ENCODE measurements at places on chromosomes 6 and 20.

- no peak for DNase-seq
Observed at GRCh38 chr6:111970426-111970825, 83.5 kb upstream of the CCN6 start.

GRCh38 chr6:138264372-138264880, 46.1 kb upstream of the PBOV1 start:
- DNase-seq, result no peak

- no peak for DNase-seq
Observed at GRCh38 chr20:33811776-33812151, 616 bp downstream of the CHMP4B start.

GRCh38 chr6:170545405-170545804, 7.7 kb downstream of the PSMB1 start:
- no peak for DNase-seq

GRCh38 chr6:153625089-153625488, 414.0 kb upstream of the OPRM1 start:
- no peak for DNase-seq

DNA sequence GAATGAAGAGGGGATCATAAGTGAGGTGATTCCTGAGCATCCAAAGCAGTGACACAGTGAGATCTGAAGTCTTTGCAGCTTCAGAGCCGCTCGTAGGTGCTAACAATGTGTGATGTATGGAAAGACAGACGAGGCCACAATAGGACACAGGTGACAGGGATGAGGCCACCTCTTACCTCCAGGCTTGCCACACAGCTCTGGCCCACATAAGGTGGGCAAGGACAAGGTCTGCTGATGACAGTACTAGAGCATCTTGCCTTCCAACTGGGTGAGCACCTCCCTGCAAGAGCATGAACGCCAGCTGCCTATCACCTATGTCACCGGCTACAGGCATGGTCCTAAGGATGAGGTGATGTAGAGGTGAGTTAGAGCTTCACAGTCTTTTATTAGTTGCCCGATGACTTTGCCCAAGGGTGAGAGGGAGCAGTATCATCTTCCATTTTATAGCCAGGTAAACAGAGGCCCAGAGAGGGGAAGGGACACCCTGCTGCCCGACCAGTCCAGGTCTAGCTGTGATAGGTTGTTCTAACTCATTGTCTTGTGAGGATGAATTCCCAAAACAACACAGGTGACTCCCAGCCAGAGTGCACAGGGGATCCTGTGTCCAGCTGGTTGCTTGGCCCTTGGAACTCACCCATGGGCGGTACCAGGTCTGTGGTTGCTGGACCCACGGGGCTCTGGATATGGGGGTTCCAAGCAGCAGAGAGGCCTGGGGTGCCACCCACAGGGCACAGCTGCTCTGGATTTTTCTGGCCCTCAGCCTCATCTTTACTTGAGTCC, 6.2 kb upstream of the TGM6 start:
- DNase-seq, result no peak

DNA sequence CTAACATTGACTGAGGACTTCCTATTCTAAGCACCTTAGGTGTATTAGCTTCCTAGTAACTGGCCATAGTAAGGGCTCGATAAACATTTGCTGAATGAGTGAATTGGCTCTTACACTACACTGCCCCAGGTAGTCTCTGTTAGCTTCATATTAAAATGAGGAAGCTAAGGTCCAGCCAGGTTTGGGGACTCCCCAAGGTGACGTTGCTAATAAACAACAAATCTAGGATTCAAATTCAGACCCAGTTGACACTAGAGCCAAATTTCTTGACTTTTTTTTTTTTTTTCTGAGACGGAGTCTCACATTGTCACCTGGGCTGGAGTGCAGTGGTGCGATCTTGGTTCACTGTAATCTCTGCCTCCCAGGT, 16.2 kb downstream of the ARHGAP40 start:
- no peak for DNase-seq

DNA sequence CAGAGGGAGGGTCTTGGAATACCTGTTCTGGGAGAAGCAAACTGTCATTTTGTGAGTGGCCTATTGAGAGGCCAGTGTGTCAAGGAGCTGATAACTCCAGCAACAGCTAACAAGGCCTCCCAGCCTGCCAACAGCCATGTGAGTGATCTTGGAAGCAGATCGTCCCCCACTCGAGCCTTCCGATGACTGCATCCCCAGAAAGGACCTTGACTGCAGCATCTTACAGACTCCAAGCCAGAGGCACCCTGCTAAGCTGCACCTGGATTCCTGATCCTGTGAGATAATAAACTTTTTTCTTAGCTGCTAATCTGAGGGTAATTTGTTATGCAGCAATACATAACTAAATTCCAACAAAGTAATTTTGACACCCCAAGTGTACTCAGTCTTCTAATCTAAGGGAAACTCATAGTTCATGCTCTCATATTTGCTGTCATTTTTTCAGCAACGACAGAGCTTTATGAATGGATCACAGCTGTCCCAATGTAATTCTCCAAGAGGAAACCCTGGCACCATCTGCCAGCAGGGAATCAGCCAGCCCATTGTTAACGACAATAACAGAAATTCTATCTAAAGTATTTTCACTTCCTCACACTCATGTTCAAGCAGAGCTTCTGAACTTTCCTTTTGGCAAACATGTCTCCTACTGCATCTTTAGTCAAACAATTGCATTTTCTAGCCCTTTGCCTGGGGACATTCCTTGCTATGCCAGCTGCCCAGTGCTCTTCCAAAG, 470.2 kb upstream of the BTBD3 start:
- DNase-seq, result no peak

DNA sequence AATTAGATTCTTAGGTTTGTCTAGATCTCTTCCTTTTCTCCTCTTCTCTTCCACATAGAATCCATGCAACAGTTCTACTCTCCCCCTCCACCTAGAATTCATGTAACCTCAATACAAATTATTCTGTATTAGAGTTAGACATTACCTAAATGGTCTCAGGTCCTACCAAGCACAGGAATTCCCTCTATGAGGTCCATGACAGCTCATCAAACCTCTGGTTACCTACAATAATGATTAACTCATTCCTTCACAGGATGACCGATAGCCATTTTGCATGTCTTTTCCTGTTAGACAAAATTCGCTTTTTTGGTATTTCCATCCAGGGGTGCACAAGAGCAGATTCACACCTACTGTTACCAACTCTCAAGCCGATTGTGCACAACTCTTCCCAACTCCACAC, 27.4 kb upstream of the BMP2 start:
- DNase-seq, result no peak

DNA sequence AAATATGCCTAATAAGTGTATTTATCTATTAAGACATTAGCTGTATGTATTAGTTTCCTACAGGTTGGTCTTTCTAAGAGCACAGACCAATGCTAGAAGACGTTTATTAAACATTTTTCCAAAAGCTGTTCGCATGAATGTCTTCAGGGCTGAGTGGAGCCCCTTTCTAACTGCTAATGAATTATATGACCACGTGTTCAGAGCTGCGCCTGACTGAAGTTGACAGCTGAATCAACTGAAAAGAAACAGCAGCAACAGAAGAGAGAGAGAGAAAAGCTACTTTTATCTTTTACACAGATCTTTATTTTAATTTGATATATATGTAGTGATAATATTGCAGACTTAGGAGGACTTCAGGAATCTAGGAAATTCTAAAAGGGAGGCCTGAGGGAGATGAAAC, 75.2 kb upstream of the ARID1B start:
- no peak for DNase-seq

- DNase-seq, result no peak
Observed at GRCh38 chr20:44862286-44862685, 23.2 kb upstream of the YWHAB start.

DNA sequence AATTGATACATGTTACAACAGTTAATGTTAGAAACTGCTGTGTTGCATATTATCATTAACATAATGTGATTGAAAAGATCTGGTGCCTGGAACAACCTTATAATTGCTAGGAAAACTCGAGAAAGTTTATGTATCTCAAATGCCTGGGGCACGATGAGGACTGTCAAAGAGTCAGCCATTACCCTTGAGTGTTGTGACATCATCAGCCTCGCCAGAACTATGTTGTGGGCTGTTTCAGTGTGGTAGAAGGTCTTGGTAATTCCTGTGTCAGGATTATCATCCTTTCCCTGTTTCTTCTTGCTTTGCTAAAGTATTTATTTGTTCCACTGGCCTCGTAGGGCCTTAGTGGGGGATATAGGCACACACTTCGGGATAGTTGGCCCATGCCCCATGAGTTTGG, 185.1 kb downstream of the DTNBP1 start:
- no peak for DNase-seq

- no peak for DNase-seq
Observed at GRCh38 chr6:128124713-128125112, 223.9 kb upstream of the THEMIS start.

DNA sequence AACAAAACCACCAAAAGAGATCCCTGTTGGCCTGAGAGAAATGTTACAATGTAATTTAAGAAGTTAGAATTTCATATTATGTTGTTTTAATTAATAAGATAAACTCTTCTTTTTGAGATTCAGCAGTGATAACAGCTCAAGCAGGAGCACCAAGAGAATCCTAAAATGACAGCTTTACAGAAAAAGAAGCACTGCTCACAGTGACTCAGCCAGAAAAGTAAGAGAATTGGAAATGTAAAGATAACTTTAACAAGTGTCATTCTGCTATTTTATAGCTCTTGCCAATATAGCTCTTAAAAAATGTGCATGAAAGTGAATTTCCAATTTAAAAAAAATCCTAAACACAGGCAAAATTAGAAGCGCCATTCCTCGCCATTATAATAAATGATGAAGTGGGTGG, 111.3 kb downstream of the UBE3D start:
- DNase-seq, result no peak
